ENCODE measurements at places on chromosomes 1 and 21. TPM values are rescaled to one million over a fixed set of nuclear protein-coding genes. Genes with fewer than 3 reads are reported as not detected.
A peak's percentile ranks its signal among the peaks of the same experiment; 100 is the strongest.

RGS8 gene
- total RNA-seq = 0.31 TPM

TAL1 gene
- 0.05 TPM for total RNA-seq

- H3K36me3 ChIP-seq = no peaks in the 10 kb centered on the region
- H3K4me3 ChIP-seq = no peak overlapping the region
- no peak for DNase-seq
- H3K27ac ChIP-seq = no peak overlapping the region
- no peaks in the 10 kb centered on the region for H3K27me3 ChIP-seq
- H3K4me1 ChIP-seq = peaks cover 14% of the 10 kb centered on the region
These were observed 2.2 kb upstream of the MATN1 start for GRCh38 chr1:30725450-30726095.

- H3K4me1 ChIP-seq = no peaks in the 10 kb centered on the region
- no peaks in the 10 kb centered on the region for H3K36me3 ChIP-seq
- H3K27me3 ChIP-seq = no peaks in the 10 kb centered on the region
- no peak for DNase-seq
- H3K27ac ChIP-seq = no peak overlapping the region
These were observed 241.0 kb upstream of the SGIP1 start for GRCh38 chr1:66292944-66293343.

DNA sequence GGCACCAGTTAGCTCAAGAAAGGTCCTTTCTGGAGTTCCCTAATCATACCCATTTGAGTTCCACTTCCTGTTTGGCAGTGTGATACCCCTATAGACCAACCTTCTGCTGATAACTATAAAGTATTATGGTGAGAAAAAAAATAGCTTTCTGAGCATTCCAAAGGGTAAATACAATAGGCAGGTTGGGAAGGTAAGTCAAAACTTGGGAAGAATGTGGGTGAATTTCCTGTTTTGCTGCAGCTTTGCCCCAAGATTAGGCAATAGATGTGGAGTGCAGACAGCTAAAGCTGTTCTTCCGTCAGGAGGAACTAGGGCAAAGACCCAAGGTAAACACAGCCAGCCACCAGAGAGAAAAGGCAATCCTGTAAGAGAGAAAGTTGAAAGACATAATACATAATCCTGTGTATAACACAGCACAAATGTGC is 49.9 kb upstream of the GUCA2A start:
- no peak overlapping the region for H3K27ac ChIP-seq
- H3K27me3 ChIP-seq = no peaks in the 10 kb centered on the region
- H3K4me1 ChIP-seq = no peaks in the 10 kb centered on the region
- H3K36me3 ChIP-seq = peaks cover 10% of the 10 kb centered on the region
- no peak for DNase-seq
- 0 out of 2 replicates have a peak overlapping the region, but pooled peaks have one; percentile 10 for H3K4me3 ChIP-seq

- no peaks in the 10 kb centered on the region for H3K36me3 ChIP-seq
- no peak for DNase-seq
- H3K27me3 ChIP-seq = no peaks in the 10 kb centered on the region
- H3K4me3 ChIP-seq = no peak overlapping the region
- no peak overlapping the region for H3K27ac ChIP-seq
These were observed 159.7 kb downstream of the DISP1 start for GRCh38 chr1:222974496-222974895.

- H3K4me1 ChIP-seq = no peaks in the 10 kb centered on the region
- H3K27me3 ChIP-seq = no peaks in the 10 kb centered on the region
- H3K27ac ChIP-seq = no peak overlapping the region
- no peaks in the 10 kb centered on the region for H3K36me3 ChIP-seq
- H3K4me3 ChIP-seq = no peak overlapping the region
These were observed 38.8 kb downstream of the C1orf21 start for GRCh38 chr1:184425449-184426277.

Data from GM12878 (cell line).